Nephron progenitor cell (in vitro differentiated cells): ENCODE measurements at places on chromosomes 7 and 10.

DNA sequence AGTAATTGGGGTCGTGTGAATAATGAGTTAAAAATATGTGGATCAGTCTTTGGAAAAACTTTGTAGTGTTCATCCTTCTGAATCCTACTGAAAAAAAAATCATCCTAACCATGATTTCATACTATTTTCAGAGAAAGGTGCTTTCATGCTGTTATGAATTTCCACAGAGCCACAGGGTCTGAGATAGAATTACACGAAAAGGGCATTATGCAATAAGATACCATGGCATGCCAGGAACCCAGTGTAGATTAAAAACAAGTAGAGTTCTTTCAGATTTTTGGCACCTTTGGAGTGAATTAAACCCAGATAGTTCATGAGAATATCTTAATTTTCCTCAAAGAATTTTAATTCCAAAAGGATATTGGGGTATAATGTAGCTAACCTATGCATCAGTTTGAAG, 47.5 kb upstream of the AGMO start:
- DNase-seq, result no peak

DNA sequence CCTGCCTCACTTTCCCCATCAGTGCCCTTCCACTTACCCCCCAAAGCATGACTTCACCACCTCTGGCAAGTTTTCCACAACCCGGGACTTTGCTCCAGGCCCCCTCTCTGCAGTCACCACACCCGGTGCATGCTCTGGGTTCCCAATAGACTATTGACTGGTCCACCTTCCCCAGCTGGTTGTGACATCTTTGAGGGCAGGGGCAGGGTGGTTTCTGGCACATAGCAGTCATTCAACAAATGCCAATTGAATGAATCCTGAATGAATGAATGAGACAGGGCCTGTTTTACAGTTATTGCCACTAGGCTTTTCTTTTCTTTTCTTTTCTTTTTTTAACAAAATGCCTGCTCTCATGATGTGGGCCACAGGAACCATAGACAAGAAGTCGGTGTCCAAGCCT, 28.8 kb upstream of the DOCK1 start:
- DNase-seq, result no peak

DNA sequence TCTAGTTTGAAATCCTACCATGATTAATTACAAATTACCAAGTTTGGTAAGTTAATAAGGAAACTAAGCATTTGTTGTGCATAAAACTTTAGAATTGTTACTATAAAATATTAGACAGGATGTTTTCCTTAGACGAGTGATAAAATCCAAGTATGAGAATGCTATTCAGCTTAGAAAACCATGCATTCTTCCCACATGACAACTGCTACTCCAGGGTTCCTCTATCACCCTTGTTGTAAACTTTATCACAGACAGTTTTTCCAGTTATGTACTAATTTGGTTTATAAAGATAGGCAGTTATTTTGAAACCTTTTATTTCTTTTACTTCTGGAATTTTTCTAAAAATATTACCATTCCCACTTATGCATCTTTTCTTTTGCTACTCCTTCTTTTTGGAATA, 52.0 kb downstream of the SIRT1 start:
- DNase-seq, result no peak

DNA sequence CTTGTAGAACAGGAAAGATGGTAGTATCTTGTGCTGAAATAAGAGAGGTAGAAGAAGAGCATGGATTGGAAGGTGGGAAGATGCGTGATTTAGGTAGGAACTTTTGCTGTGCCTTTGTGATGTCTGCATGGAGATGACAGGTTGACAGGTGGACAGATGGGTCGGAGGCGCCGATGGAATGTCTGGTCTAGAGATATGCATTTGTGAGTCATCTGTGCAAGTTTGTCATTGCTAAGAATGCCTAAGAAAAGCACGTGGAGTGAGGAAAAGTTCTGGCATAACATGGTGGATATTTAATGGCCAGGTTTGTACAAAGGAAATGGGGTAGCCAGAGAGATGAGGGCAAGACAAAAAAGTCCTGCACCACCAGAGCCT, 76.0 kb upstream of the ARMC3 start:
- DNase-seq, result no peak

- DNase-seq, result no peak
Measured at GRCh38 chr7:117251687-117252086, 71.2 kb downstream of the WNT2 start.

DNA sequence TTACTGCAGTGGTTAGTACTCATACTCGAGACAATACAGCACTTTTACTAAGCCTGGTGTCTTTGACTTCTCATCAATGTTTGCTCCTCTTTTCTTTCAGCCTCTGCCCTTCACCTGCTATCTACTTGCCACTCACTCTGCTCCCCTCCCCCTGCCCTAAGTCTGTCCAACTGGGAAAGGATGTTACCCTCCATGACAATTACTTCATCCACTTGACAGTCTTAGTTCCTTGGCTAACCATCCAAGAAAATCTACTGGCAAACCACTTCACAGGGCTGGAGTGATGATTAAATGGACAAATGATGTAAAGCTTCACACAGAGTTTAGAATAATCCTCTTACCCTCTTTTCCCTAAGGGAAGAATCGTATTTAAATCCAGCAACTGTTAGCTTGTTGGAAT, 8.2 kb upstream of the DLD start:
- DNase-seq, result no peak

- no peak for DNase-seq
Measured at GRCh38 chr10:47095848-47096612, 184.8 kb downstream of the PTPN20 start.

DNA sequence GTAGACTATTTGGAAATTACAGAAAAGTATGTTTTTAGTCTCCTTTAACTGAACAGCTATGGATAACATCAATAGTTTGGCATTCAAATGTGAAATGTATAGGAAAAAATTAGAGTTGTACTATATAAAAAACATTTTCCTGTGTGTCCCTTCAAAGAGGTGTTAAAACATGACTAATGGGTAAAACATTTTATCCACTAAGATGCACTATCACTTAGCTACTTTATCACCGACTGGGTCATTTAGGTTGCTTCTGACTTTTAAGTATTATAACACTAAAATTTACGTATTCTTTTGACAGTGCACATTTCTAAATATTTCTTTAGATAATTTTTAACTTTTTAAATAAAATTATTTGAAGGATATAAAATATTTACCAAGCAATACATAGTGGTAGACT, 77.6 kb downstream of the UBE2H start:
- no peak for DNase-seq

- no peak for DNase-seq
Measured at GRCh38 chr7:75591467-75592255, 99.5 kb downstream of the SPDYE5 start.

- peak; percentile 52 for DNase-seq
Measured at GRCh38 chr10:70540089-70540788, 61.7 kb downstream of the PALD1 start.

DNA sequence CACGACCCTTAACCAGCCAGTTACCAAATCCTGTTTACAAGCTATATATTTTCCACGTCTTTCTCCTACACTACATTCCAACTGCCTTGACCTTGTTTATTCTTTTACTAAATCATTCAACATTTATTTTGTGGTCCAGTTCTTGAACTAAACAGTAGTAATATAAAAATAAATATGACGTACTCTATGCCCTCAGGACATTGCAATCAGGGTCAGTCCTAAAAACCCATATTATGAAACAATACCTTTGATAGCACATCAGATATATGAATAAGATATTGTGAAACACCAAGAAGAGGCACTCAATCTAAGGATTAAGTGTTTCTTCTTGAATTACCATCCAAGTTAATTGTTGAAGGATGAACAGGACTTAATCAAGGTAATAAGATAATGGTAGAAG, 52.5 kb upstream of the WNT16 start:
- DNase-seq, result no peak

- no peak for DNase-seq
Measured at GRCh38 chr10:69403066-69403465, 13.7 kb downstream of the TACR2 start.

DNA sequence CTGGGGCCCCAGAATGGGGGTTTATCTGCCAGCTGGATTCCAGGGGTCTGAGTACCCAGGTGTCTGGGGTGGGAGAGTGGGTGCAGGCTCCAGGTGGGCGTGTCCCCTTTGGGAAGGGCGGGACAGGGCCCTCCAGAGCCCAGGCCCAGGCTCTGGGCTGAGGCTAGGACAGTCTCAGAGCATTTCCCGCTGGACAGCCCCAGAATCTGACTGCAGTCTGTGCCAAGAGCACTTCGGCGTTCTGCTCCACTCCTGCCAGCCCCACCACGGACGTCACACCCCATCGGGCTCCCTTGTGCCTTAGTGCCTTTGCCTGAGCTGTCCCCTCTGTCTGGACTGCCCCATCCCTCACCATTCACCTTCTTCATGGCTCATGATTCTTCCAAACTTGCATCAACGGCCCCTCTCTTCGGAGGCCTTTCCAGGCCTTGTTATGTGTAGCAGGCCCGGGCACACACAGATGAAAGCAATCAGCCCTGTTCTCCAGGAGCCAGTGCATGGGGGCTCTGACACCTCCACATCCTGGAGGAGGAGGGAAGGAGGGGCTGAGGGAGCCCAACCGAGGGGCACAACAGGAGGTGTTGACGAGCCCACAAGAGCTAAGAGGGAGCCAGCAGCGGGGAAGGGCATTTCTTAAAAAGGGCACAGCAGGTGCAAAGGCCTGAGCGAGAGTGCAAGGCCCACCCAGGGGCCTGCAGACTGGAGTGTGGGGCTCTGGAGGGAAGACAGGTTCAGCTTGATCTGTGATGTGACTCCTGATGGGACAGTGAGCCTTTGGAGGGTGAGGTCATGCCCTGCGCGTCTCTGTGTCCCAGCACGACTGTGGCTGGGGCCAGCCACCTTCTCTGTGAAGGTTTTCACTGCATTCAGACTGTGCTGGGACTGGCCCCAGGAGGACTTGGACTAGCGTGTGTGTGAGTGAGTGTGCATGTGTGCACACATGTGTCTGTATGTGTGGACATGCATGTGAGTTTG, 41.7 kb downstream of the GTF2IRD1 start:
- no peak for DNase-seq

- DNase-seq, result no peak
Measured at GRCh38 chr10:68280758-68281157, 48.8 kb upstream of the ATOH7 start.

DNA sequence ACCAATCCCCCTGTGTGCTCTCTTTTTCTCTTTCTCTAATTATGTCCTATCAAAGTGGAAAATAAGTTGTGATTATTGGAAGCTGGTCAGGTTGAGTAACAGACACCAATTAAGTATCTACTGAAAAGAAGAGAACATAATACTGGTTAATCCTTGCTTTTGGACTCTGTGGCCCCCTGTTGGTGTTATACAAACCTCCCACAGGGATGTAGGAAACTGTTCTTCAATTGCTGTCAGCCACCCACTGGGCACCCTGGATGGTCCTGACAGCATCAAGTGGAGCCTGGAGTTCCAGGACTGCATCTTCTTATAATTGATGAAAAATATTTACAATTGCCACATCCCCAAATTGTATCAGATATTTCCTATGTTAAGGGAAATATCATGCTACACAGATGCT, 939.7 kb downstream of the KCNMA1 start:
- no peak for DNase-seq

GRCh38 chr10:36507715-36508114, 617.7 kb upstream of the ANKRD30A start:
- DNase-seq, result no peak

DNA sequence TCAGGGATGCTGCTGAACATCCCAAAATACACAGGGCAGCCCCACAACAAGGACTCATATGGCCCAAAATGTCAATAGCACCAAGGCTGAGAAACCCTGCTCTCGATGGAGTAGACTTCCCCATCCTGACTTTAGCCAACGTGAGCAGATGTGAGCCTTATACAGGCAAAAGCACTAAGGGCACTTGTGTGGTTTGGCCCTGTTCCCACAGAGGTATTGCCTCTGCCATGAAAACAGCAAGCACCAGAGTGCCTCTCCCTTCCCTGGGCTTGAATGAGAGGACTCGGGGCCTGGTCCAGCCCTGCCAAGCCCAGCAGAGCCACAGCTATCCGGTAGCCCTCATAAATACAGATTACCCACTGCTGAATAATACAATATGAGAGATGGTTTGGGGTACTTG, 47.5 kb downstream of the ACSM6 start:
- no peak for DNase-seq

DNA sequence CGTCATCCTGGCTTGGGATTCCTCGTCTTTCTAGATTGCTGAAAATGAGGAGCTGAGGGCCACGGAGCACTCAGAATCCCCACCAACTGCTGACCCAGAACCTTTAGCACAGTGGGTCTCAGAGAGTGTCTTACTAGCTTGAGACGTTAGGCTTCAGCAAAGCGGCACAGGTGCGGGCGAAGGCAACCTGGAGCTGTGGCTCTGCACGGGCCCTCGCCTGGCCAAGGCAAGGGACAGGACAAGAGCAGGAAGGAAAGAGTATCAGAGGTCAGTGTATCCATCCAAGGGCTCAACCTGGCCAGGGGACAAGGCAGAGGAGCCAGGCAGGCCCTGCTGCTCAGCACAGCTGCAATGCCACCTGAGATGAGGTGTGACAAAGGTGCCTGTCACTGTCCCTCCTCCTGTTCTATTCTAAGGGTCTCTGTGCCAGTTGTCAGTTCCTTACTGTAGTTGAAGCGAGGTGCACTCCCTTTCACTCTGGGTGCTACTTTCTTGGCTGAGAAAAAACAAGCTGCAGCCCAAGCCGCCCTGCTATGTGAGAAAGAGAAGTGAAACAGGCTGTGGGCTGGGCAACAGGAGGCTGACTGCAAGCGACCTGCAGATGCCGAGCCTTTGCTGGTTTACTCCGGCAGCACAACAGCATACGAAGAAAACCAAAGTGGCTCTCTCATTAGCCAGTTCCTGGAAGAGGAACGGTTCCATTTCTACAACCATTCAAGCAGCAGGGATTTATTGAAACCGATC, 33.3 kb upstream of the KDM7A start:
- no peak for DNase-seq

DNA sequence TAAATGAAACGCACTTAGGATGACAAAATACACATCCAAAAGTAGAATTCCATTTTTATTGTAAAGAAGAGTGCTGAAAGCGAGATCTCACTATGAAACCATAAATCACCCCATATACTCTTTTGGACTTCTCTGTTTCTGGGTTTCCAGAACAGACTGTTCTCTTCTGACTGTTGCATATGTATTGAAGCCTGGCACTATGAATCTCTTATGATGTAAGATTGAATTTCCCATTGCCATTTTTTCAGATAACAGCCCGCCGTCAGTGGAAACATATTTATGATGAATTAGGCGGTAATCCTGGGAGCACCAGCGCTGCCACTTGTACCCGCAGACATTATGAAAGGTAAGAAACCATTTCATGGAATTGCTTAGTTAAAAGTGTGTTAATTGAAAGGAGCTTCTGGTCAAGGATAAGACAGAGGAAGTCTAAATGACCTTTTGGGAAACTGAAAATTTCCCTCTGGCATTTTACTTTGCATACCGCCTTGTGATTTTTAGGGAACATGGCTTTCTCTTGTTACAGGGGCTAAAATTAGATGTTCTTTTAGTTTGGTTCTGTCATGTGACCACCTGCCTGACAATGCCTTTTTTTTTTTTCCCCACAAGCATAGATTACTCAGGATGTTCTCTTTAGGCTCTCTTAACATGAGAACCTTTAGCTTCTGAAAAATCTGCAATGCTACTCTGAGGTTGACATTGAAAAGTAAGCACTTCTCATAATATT, 168.1 kb downstream of the ARID5B start:
- DNase-seq, result no peak

- peak; percentile 68 for DNase-seq
Measured at GRCh38 chr10:111233439-111233838, 156.6 kb downstream of the ADRA2A start.
